Naive B cell (primary cell): ENCODE measurements at places on chromosomes 12 and 14.
A peak's percentile ranks its signal among the peaks of the same experiment; 100 is the strongest.

- no peak for DNase-seq
Measured at GRCh38 chr14:69547701-69548348, 26.8 kb downstream of the CCDC177 start.

GRCh38 chr12:49511410-49511809, 27.4 kb upstream of the KCNH3 start:
- no peak for DNase-seq

GRCh38 chr12:105945880-105946279, 192.9 kb downstream of the NUAK1 start:
- no peak for DNase-seq

DNA sequence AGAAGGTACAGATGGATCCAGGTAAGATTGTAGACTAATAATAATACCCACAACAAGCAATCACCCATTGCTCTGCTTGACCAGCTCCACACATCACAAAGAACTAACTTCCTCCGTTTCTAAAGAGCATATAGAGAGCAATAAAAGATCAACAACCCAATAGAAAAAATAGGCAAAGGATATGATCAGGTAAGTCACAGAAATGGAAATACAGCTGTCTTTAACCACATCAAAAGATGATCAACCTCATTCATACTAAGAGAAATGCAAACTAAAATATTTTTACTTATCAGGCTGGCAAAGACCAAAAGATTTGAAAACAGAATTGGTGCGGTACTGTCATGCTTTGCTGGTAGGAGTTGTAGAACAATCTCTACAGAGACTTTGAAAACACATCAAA, 8.9 kb downstream of the C2CD5 start:
- DNase-seq: no peak

DNA sequence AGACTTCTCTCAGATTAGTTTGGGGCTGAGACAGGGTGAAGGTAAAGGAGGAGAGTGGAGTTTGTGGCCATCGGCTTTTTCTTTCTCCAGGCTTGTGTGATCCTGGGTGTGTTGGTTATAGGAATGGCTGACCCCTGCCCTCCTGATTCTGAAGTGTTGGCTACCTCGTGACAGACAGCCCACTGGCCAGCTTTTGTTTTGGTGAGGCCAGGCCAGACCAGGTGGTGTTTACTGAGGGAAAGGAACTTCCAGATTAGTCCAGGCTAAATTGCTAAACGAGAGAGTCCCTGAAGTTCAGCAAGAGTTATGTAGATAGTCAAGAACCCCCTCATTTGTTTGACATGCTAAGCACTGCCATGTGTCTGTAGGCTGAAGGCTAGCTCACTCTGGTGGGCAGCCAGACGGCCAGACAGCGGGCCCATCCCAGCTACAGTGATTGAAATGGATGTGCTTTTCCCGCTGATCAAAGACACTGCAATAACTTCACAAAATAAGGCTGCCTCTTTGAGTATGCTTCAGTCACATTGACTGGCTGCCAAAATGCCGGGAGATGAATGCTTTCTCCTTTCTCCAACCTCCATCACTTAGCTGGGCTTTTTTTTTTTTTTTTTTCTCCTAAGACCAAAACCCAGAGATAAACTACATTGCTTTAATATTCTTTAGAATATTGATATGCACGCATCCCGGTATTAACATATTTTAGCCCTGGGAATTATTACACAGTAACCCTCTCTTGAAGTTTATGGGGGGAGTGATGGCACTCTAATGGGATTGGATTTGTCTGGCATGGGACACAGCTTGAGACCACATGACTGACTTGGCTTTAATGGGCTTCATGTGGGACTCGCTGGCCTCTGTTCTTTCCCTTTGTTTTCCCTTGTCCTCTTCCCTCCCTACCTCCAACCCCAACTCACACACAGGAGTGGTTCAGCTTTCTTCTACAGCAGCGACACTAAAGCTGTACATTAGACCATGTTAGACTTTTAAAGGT, 76.9 kb downstream of the SMOC1 start:
- DNase-seq: no peak

GRCh38 chr12:42631513-42631912, 42.0 kb upstream of the PRICKLE1 start:
- no peak for DNase-seq

DNA sequence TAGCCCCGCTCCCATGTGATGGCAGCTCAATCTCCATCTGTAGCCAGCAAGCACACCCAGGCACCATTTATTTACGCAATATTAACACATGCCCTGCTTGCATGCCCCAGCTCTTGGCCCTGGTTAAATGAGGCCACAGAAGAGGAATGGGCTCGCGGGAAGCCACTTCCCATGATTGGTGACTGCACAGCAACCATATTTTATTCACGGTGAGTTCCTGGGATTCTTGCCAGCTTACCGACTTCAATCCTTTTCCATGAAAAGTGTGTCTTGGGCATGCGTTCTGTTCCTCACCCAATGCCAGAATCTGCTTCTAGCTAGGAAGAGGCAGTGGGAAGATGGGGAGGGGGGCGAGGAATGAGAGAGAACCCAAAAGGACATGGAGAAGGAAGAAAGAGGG, 54.7 kb downstream of the PITPNM2 start:
- DNase-seq: no peak

DNA sequence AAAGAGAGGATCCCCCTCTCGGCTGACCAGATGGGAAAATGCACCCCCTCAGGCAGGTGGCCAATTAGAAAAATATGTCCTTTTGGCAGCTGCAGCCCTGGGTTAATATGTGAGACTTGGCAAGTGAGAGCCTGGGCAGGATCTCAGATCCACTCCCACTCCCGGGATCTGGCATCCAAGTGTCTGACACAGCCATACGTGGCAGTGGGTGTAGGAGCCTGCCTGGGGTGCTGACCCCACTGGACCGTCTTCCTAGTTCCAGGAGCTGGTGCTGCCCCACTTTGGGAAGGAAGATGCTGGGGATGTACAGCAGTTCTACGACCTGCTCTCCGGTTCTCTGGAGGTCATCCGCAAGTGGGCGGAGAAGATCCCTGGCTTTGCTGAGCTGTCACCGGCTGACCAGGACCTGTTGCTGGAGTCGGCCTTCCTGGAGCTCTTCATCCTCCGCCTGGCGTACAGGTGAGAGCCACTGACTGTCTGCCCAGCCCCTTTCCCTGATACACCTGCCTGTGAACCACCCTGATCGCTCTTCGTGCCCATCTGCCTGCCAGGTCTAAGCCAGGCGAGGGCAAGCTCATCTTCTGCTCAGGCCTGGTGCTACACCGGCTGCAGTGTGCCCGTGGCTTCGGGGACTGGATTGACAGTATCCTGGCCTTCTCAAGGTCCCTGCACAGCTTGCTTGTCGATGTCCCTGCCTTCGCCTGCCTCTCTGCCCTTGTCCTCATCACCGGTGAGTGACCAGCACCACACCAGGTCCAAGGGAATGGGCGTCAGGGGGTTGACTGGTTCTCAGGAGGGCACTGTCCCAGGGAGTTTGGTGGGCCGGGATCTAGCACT, 5.8 kb downstream of the NR4A1 start:
- no peak for DNase-seq

DNA sequence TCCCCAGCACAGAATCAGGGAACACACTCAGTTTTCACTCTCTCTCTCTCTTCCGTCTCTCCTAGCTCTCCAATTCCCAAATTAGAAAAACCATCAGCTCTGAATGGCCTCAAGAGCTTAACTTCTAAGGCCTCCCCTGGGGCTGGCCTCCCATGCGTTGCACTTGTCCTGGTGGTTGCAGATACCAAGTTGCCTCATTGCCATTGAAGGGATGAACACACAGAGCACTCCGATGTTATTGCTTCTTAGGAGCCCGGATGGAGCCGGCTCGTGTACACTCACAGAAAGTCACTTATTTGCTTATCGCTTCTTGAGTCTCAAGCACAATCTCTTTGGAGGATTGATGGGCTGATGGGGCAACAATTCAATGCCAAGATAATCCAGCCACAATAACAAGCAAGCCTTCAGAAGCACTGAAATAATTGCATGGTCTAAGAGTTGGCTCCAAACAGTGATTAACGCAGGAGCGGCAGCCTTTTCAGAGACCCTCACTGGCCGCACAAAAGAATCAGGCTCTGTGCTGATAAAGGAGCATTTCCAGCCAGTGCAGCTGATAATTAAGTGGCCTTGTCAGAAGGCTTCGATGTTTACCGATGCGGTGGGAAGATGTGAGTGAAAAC, 175.8 kb upstream of the TMEM132C start:
- DNase-seq: no peak

- DNase-seq: peak; percentile 99
Measured at GRCh38 chr14:101947904-101948665, 16.3 kb upstream of the DYNC1H1 start.

GRCh38 chr12:120090206-120090605, 26.3 kb downstream of the RAB35 start:
- no peak for DNase-seq

GRCh38 chr12:7175493-7175892, 14.0 kb upstream of the PEX5 start:
- DNase-seq: no peak

DNA sequence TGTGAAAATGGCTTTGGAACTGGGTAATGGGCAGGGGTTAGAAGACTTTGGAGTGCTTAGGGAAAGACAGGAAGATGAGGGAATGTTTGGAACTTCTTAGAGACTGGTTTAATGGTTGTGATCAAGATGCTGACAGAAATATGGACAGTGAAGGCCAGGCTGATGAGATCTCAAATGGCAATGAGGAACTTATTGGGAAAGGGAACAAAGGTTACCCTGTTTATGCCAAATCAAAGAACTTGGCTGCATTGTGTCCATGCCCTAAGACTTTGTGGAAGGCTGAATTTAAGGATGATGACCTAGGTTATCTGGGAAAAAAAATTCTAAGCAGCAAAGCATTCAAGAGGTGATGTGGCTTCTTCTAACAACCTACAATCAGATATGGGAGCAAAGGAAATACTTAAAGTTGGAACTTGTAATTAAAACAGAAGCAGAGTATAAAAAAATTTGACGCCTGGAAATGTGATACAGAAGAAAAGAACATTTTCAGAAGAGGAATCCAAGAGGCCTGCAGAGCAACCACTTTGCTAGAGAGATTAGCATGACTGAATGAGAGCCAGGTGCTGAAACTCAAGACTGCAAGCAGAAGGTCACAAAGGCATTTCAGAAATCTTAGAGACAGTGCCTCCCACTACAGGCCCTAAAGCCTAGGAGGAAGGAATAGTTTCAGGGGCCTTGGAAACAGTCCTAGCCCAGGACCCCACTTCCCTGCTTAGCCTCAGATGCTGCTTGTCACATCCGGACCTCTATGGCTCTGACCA, 65.6 kb upstream of the FLRT2 start:
- DNase-seq: no peak

DNA sequence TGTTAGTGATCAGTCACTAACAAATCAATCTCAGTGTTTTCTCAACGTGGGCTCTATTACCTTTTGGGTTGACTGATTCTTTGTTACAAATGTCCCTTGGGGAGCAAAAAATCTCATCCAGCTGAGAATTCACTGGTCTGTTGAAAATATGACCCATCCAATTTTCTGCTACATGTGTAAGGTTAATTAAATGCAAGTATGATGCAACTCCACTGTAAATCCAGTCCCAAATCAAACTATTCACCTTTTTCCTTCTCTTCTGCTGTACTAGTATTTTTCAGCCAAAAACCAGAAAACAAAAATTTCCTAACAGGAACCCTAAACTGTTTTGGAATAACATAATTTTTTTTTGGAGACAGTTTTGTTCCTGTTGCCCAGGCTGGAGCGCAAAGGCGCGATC, 2.2 kb downstream of the ERH start:
- no peak for DNase-seq

DNA sequence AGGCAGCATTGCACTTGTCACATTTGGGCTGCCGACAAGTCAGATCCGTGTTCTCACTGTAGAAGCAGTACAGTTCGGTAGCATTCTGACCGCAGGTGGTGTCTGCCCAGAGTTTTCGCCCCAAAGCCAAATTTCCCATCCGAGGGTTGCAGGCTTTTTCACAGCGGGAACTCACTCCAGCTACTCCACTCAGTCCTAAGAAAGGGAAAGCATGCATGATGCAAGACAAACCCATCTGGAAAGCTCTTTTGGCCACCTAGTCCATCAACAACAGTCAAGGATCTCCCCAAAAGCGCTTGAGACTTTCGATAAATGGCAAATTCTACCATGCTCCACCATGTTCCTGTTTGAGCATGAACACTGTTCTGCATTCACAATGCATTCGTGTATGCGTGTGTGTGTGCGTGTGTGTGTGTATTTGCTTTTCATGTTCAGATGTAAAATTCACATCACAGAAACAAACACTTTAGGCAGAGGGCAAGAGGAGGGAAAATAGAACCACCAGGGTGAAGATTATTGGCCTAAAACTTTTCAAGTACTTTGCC, 3.2 kb downstream of the NTN4 start:
- no peak for DNase-seq

- DNase-seq: no peak
Measured at GRCh38 chr12:130632642-130633041, 83.5 kb downstream of the RIMBP2 start.

GRCh38 chr12:59374783-59375182, 221.0 kb upstream of the SLC16A7 start:
- no peak for DNase-seq

DNA sequence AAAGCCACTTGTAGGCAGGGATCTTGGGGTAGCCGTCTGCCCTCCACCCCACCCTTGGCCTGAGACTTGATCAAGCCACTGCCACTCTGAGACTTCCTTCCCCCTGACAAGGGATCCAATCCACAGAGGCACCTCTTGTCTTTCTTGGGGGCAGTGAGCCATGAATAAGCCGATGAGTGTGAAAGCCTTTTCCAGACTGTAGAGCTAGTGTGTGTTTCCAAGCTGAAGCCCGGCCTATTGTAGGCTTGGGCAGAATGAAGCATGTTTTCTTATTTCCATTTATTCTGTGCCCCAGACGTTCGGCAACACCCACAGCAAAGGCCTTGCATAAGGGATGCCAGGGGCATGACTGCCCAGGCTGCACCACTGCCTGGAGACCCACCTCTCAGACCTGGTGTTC, 991.6 kb downstream of the BCL11B start:
- no peak for DNase-seq

DNA sequence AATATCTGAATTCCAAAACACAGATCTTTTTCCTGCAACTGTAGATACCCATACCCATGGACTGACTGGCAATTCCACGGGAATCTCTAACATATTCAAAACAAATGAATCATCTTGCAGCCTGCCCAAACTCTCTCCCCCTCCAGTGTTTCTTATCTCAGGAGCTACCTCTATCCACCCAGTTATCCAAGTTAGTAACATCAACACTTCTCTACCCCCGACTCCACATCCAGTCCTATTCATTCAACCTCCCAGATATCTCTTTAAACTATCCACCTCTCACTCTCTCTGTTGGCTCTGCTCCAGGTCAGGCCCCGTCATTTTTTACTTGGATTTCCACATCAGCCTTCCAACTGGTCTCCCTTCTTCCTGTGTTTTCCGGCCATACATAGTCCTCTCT, 6.7 kb upstream of the KCNH5 start:
- DNase-seq: no peak

- no peak for DNase-seq
Measured at GRCh38 chr14:71332476-71332875, 425.2 kb downstream of the PCNX1 start.
